ENCODE measurements at places on chromosomes 11 and 22. TPM values are rescaled to one million over a fixed set of nuclear protein-coding genes. Genes with fewer than 3 reads are reported as not detected.
A peak's percentile ranks its signal among the peaks of the same experiment; 100 is the strongest.

DNA sequence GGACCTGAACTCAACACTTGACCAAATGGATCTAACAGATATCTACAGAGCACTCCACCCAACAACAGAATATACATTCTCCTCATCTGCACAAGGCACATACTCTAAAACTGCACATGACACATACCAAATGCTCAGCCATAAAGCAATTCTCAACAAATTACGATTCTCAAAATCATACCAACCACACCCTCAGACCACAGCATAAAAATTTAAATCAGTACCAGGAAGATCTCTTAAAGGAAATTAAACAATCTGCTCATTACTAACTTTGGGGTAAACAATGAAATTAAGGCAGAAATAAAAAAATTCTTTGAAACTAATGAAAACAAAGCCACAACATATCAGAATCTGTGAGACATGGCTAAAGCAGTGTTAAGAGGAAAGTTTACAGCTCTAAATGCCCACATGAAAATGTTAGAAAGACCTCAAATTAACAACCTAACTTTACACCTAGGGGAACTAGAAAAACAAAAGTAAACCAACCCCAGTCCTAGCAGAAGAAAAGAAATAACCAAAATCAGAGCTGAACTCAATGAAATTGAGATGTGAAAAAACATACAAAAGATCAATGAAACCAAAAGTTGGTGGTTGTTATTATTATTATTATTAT, 37.2 kb downstream of the TMEM123 start:
- no peak overlapping the region for H3K4me3 ChIP-seq
- peaks cover 24% of the 10 kb centered on the region for H3K4me1 ChIP-seq
- no peak overlapping the region for H3K27ac ChIP-seq
- H3K27me3 ChIP-seq = no peaks in the 10 kb centered on the region
- no peaks in the 10 kb centered on the region for H3K36me3 ChIP-seq

- peaks cover 69% of the 10 kb centered on the region for H3K36me3 ChIP-seq
- no peak overlapping the region for H3K4me3 ChIP-seq
- H3K27me3 ChIP-seq = no peaks in the 10 kb centered on the region
These were observed 20.9 kb downstream of the CSNK1E start for GRCh38 chr22:38296372-38296771.

DNA sequence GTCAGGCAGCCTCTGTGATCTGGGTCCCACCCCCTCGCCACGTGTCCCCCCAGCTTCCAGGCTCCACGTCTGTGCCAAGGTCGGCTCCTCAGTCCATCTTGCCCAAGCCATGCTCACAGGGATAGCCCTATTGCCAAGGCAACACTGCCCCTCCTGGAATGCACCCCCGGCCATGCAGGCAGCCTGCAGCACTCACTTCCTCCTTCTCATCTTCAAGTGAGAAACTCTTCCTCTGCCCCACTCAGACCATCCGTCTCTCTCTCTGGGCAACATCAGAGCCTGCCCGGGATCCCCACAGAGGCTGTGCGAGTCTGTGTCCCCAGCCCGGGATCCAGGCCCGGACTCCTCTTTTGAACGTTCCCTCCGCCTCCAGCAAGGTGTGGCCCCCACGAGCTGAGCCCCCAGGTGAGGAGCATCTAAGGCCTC, 852.3 kb downstream of the BRD1 start:
- H3K36me3 ChIP-seq = no peaks in the 10 kb centered on the region
- no peak for DNase-seq
- H3K27me3 ChIP-seq = peaks cover 31% of the 10 kb centered on the region
- no peaks in the 10 kb centered on the region for H3K4me1 ChIP-seq
- H3K4me3 ChIP-seq = no peak overlapping the region

- peak overlapping the region; percentile 76 for H3K4me3 ChIP-seq
- H3K36me3 ChIP-seq = peaks cover 6% of the 10 kb centered on the region
- peak overlapping the region; percentile 93 for H3K27ac ChIP-seq
- no peaks in the 10 kb centered on the region for H3K27me3 ChIP-seq
These were observed 739 bp downstream of the ZMAT5 start for GRCh38 chr22:29765905-29766631.

The KCNJ5 gene
- total RNA-seq = 1.9 TPM

The PLA2G6 gene
- total RNA-seq = 12.9 TPM

All from esophagus squamous epithelium (tissue), 5 donors.